ENCODE measurements at places on chromosomes 16 and 17.

GRCh38 chr16:15459791-15460190 is 25.4 kb downstream of the BMERB1 start:
- no peak for DNase-seq

DNA sequence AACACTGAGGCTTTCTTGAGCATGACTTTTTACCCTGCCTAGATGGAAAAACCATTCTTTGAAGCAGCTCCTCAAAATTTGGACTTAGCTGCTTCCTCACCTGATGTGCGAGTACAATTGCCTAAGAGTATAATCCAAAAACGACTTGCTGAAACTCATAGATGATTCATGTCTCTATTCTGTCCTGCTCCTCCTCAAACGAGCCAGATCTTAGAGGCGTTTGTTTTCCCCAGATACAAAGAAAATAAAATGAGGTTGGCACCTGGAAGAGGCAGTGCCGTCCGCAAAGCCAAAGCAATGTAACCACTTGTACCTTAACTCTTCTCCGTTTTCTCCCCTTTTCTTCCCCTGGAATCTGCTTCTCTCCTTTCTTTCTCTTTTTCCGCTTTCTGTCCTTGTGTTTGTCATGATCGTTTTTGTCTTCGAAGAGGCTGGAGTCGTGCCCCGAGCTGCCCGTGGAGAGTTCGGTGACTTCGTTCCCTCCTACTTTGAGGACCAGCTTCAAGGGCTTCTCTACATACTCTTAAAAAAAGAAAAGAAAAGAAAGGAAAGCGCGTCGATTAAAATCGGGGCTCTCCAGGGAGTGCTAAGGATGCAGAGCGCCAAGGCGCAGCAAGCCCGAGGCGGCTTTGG is 895 bp downstream of the BRD7 start:
- no peak for DNase-seq

DNA sequence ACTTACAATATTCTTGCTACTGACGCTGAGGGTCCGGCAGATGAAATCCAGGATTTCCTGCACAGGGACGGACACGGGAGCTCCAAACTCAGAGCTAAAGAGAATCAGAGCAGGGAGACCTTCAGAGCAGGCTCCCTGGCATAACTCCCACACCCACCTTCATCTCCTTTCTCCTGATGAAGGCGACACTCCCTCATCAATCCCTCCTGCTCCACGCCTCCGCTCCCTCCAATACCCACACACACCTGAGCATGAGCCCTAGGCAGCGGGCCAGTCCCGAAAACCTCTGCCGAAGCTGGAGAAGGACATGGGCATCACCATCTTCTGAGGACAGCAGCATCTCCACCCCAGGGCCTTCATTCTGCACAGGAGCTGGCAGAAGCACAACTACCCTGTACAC is 28.1 kb downstream of the PELP1 start:
- DNase-seq = no peak

DNA sequence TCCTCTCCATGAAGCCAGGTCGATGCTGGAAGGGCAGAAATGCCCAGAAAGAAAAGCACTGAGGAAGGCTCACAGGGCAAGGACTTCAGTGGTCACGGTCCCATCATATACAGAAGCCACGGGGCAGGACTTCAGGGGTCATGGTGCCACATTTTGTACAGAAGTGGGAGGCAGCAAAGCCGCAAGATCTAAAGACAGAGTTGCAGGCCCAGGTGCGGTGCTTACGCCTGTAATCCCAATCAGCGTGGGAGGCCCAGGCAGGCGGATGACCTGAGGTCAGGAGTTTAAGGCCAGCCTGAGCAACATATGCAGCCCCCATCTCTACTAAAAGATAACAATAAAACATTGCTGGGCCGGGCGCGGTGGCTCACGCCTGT is 96.0 kb downstream of the NXN start:
- DNase-seq = no peak

DNA sequence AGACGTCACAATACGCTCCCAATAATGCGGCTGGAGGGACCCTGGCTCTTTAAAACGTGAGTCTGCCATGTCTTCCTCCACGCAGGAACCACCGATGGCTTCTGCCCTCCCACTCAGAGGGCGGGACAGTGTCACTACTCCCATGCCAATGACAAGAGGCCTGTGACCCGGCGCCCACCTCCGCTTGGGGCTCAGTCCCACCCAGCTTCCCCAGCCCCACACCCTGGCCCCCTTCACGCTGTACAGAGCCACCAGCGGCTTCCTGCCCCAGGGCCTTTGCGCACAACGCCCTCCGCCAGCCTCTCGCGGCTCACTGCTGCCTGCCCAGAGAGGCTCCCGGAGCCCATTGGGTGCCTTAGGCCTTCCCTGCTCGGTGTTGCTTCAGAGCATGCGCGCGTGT is 29.5 kb upstream of the ZNF469 start:
- DNase-seq = no peak

GRCh38 chr17:77446940-77447634 is 306.3 kb downstream of the SEC14L1 start:
- DNase-seq = no peak

DNA sequence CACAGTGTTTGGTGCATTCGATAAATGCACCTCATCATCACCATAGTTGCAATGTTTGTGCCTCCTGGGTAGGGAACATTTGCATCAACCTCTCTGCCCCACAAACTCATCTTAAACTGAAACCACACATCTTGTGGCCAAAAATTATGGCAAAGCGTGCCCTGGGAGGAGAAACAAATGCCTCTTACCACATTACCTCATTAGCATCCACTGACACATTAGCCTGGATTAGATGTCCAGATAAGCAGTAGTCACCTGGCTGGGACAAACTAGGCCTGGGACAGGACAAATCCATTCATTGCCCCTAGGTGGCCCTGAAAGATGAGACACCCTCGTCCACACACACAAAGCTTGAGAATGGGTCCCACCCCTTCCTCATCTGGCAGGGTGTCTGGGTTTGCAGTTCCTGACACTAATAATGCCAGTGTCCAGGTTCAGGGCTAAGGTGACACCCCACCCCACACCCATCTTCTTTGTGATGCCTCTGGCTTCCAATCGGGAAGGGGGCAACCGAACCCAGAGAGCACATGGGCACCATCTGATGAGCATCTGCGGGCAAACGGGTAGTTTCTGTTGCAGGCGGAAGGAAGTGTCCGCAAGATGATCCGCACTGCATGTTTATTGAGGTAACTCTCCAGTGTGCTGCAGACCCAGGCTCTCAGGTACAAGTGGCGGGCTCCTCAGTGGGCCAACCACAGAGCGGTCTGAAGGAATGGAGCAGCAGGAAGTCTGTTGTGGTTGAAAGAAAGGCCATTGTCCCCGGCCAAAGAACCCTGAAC is 8.6 kb downstream of the XYLT1 start:
- no peak for DNase-seq

- no peak for DNase-seq
These were observed 11.8 kb upstream of the HSD17B2 start for GRCh38 chr16:82023206-82023605.
